Spinal cord (tissue), 10 donors: ENCODE measurements at places on chromosomes 12 and 14. TPM values are rescaled to one million over a fixed set of nuclear protein-coding genes. Genes with fewer than 3 reads are reported as not detected.

DNA sequence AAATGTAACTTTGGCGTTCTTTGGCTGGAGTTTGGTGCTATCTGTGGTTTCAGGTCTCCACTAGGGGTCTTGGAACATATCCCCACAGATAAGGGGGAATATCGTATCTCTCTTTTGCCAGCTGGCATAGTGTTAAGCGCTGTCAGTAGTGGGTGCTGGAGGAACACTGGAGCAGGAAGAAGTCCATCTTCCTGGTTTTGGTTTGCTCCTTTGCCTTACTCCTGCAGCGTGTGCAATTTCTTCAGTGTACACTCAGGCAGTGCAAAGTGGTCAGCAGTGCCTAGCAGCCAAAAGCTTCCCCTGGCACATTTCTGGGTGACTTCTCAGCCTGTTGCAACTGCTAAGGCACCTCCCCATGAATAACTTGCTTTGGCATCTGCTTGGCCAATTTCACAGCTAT, 11.7 kb upstream of the RIPK3 start:
- H3K36me3 ChIP-seq: no peaks in the 10 kb centered on the region
- H3K27me3 ChIP-seq: peaks cover 28% of the 10 kb centered on the region
- peak; percentile 50 for DNase-seq
- H3K27ac ChIP-seq: no peak overlapping the region

GRCh38 chr12:28781671-28782652, 367.1 kb upstream of the FAR2 start:
- no peak overlapping the region for H3K27ac ChIP-seq
- H3K36me3 ChIP-seq: no peaks in the 10 kb centered on the region
- H3K4me3 ChIP-seq: no peak overlapping the region

The STYX gene
- 10.5 TPM for total RNA-seq

DNA sequence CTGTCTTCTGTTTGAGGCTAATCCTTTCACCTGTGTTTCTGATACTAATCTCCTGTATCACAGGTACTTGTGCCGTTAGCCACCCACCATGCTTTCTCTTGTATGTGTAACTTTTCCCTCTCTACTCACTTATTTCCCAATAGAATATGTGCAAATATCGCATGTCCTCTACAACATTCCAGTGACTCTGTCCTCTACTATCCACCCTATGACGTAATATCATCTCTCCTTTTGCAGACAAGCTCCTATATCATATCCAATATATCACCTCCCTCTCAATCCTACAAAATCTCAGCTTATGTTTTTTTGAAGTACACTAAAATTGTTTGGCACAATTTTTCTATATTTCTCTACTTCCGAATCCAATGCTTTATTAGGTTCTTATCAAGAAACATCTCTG, 232.6 kb upstream of the LRFN5 start:
- no peaks in the 10 kb centered on the region for H3K27me3 ChIP-seq
- DNase-seq: no peak
- H3K27ac ChIP-seq: no peak overlapping the region
- H3K4me3 ChIP-seq: no peak overlapping the region
- H3K4me1 ChIP-seq: no peaks in the 10 kb centered on the region

The DNAJC22 gene
- 2.2 TPM for total RNA-seq

DNA sequence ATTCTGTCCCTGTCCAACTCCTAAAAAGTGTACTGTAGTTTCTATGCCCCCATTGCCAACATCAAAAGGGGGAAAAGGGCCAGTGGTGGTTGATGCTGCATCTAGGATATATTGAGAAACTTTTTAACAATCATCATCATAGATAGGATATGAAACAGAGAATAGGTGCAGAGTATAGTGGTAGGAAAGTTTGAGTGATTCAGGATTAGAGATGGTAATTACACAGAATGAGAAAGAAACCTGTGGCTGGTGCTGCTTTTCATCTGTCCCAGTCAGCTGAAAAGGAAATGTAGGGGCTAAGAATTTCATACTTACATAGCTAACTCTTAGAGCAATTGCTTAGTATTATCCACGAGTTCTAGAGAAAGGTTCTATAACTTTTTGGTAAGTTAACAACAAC, 67.6 kb downstream of the GTF2A1 start:
- H3K36me3 ChIP-seq: no peaks in the 10 kb centered on the region
- H3K4me1 ChIP-seq: no peaks in the 10 kb centered on the region

- no peak overlapping the region for H3K4me3 ChIP-seq
- DNase-seq: no peak
- H3K27ac ChIP-seq: no peak overlapping the region
- H3K4me1 ChIP-seq: peaks cover 44% of the 10 kb centered on the region
These were observed 10.1 kb downstream of the SLC25A29 start for GRCh38 chr14:100296106-100296651.

- peaks cover 85% of the 10 kb centered on the region for H3K36me3 ChIP-seq
- H3K27me3 ChIP-seq: no peaks in the 10 kb centered on the region
- peaks cover 22% of the 10 kb centered on the region for H3K4me1 ChIP-seq
- peak overlapping the region; percentile 63 for H3K27ac ChIP-seq
- no peak for DNase-seq
These were observed 30.9 kb downstream of the CCNK start for GRCh38 chr14:99512110-99512449.

- H3K4me3 ChIP-seq: no peak overlapping the region
- DNase-seq: no peak
- H3K27ac ChIP-seq: no peak overlapping the region
- H3K36me3 ChIP-seq: no peaks in the 10 kb centered on the region
- H3K4me1 ChIP-seq: no peaks in the 10 kb centered on the region
These were observed 133.9 kb downstream of the STXBP6 start for GRCh38 chr14:24915958-24916595.

DNA sequence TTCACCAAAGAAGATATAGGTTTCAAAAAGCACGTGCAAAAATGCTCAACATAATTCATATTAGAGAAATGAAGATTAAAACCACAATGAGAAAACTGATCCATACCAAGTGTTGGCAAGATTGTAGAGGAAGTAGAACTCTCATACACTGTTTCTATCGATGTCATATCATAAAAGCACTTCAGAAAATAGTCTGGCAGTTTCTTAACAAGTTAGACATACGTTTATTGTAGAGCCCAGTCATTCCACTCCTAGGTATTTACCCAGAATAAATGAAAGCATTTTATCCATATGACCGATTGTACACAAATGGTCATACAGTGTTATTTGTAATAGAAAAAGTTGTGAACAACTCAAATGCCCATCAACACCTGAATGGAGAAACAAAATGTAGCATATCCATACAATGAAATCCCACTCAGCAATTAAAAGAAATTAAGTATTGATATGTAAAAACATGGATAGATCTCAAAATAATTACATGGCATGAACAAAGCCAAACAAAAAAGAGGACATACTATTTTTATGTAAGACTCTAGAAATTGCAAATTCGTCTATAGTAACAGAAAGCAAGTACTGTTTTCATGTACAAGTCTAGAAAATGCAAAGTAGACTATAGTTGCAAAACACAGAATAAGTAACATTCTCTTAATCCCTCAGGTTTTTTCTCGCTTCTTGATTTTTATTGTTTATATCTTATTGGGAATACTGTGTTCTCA, 41.0 kb downstream of the USP15 start:
- H3K27me3 ChIP-seq: no peaks in the 10 kb centered on the region
- H3K4me3 ChIP-seq: no peak overlapping the region
- no peak overlapping the region for H3K27ac ChIP-seq

DNA sequence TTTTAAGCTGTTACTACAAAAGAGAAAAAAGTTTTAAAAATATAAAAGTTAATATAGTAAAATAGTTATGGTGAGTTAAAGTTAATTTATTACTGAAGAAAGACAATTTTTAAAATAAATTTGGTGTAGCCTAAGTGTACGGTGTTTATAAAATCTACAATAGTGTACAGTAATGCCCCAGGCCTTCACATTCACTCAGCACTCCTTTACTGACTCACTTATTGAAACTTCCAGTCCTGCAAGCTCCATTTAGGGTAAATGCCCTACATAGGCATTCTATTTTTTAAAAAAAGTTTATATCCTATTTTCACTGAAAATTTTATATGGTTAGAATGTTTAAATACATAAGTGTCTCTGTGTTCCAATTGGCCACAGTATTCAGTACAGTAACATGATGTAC, 769.5 kb upstream of the NOVA1 start:
- no peaks in the 10 kb centered on the region for H3K36me3 ChIP-seq
- no peaks in the 10 kb centered on the region for H3K4me1 ChIP-seq
- no peak overlapping the region for H3K4me3 ChIP-seq
- DNase-seq: no peak
- H3K27me3 ChIP-seq: no peaks in the 10 kb centered on the region
- no peak overlapping the region for H3K27ac ChIP-seq

DNA sequence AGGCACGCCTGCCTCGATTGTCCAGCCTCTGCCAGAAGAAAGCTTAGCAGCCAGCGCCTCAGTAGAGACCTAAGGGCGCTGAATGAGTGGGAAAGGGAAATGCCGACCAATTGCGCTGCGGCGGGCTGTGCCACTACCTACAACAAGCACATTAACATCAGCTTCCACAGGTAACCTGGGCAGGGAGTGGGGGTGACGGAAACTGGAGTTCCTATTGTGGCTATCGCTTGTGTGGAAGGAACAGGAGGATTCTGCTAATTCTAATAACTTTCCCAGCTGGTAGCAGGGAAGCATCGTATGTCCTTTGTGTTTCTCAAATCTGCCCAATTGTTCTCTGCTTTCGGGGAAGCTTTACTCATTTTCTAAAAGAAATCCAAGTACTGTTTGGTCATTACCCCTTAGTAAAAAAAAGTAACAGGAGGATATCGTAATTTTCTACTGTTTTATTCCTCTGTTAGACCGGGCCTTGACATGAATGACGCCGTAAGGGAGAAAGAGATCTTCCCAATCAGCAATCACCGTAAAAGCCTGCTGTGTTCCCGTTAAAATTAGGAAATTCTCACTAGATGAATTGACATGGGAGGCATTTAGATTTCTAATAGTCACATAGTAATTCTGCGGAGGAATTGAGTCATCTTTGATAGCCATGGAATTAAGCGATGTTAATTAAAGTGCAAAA, 449 bp downstream of the THAP2 start:
- peaks cover 6% of the 10 kb centered on the region for H3K36me3 ChIP-seq
- H3K27me3 ChIP-seq: no peaks in the 10 kb centered on the region
- peak overlapping the region; percentile 95 for H3K27ac ChIP-seq
- peak overlapping the region; percentile 86 for H3K4me3 ChIP-seq

DNA sequence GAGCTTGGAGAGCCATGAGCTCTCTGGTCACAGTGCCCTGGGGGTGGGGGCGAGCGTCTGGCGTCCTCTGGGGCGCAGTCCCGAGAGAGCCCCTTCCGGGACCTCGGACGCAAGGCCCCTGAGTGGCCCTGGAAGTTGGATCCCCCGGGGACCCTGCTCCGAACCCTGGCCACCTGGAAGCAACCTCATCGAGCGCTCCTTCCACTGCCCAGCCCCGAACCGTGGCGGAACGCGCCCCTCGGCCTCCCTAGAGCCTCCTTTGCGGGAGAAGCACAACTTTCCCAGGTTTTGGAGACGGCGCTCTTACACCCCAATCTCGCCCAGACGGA, 1.2 kb downstream of the NOS1 start:
- H3K27ac ChIP-seq: no peak overlapping the region
- peaks cover 21% of the 10 kb centered on the region for H3K4me1 ChIP-seq
- no peaks in the 10 kb centered on the region for H3K36me3 ChIP-seq
- no peak overlapping the region for H3K4me3 ChIP-seq

- no peaks in the 10 kb centered on the region for H3K27me3 ChIP-seq
- H3K27ac ChIP-seq: no peak overlapping the region
- H3K4me1 ChIP-seq: no peaks in the 10 kb centered on the region
- H3K4me3 ChIP-seq: no peak overlapping the region
- no peaks in the 10 kb centered on the region for H3K36me3 ChIP-seq
These were observed 362.1 kb downstream of the RAD51B start for GRCh38 chr14:68181519-68182326.

The KLRK1 gene
- 4.6 TPM for total RNA-seq

The ABCC9 gene
- 26.8 TPM for total RNA-seq

The RNASE3 gene
- total RNA-seq: 0.55 TPM

- no peak overlapping the region for H3K27ac ChIP-seq
- no peaks in the 10 kb centered on the region for H3K36me3 ChIP-seq
- H3K4me1 ChIP-seq: peaks cover 3% of the 10 kb centered on the region
- DNase-seq: no peak
- no peak overlapping the region for H3K4me3 ChIP-seq
These were observed 209.5 kb downstream of the FBXL14 start for GRCh38 chr12:1384910-1385309.

GRCh38 chr14:58239244-58240195, 5.1 kb upstream of the PSMA3 start:
- H3K4me1 ChIP-seq: no peaks in the 10 kb centered on the region
- peak overlapping the region; percentile 80 for H3K4me3 ChIP-seq
- peak overlapping the region; percentile 86 for H3K27ac ChIP-seq
- no peaks in the 10 kb centered on the region for H3K27me3 ChIP-seq

DNA sequence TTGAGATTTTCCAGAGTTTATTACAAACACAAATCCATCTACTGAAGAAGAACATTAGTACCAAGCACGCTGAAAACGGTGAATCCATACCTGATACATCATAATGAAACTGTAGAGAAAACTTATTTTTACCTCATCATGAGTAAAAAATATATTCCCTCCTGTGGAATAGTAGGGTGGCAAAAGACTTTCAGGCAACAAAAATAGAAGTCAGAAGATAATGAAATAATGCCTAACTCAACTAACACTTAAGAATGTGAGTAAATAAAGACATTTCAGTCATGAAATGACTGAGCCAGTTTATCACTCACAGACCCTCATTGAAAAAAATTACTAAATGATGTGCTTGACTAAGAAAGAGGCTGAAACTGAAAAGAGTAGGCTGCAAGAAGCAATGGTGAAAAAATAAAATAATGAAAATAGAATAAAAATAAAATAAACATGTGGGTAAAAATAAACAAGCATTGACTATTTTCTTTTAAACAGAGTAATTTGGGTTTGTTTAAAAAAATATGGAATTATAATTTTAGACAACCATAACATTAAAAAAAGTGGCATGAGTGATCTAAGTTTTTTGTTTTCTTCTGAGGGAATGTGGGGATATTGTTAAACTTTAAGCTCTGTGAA, 148.6 kb downstream of the ASCL1 start:
- H3K36me3 ChIP-seq: no peaks in the 10 kb centered on the region
- H3K27me3 ChIP-seq: no peaks in the 10 kb centered on the region
- H3K27ac ChIP-seq: no peak overlapping the region
- no peaks in the 10 kb centered on the region for H3K4me1 ChIP-seq
- no peak overlapping the region for H3K4me3 ChIP-seq

DNA sequence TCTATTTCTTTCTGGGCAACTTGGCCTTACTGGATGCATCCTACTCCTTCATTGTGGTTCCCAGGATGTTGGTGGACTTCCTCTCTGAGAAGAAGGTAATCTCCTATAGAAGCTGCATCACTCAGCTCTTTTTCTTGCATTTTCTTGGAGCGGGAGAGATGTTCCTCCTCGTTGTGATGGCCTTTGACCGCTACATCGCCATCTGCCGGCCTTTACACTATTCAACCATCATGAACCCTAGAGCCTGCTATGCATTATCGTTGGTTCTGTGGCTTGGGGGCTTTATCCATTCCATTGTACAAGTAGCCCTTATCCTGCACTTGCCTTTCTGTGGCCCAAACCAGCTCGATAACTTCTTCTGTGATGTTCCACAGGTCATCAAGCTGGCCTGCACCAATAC, 5.3 kb downstream of the OR4N5 start:
- no peaks in the 10 kb centered on the region for H3K27me3 ChIP-seq
- no peak for DNase-seq
- H3K27ac ChIP-seq: no peak overlapping the region
- no peaks in the 10 kb centered on the region for H3K36me3 ChIP-seq
- no peaks in the 10 kb centered on the region for H3K4me1 ChIP-seq
- no peak overlapping the region for H3K4me3 ChIP-seq

- no peak for DNase-seq
- no peak overlapping the region for H3K4me3 ChIP-seq
- H3K27ac ChIP-seq: peak overlapping the region; percentile 3
- no peaks in the 10 kb centered on the region for H3K4me1 ChIP-seq
- H3K27me3 ChIP-seq: no peaks in the 10 kb centered on the region
These were observed 39.6 kb downstream of the GPATCH2L start for GRCh38 chr14:76191297-76191696.
